IMR-90 (cell line): ENCODE measurements at places on chromosomes 2 and 18. TPM values are rescaled to one million over a fixed set of nuclear protein-coding genes. Genes with fewer than 3 reads are reported as not detected.

DNA sequence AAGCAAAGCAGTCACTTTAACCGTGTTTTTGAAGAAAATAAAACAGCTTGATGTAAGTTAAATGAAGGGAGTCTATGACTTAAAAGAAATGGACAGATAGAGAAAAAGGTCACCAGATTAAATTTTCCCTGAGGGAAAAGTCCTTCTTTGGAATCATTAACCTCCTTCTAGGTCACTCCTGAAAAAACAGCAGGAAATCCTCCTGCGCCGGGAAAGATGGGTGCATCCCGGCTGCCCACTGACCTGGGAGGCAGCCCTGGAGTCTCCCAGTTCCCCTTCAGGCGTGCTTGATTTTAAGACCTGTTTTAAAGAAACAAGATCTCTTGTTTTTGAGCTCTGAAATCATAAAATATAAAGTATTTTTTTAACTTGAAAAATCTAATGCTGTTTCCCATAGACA lies 18.4 kb upstream of the ZNF521 start:
- H3K4me3 ChIP-seq, result no peak overlapping the region
- no peak for DNase-seq
- no peak overlapping the region for H3K27ac ChIP-seq
- H3K4me1 ChIP-seq, result no peaks in the 10 kb centered on the region
- peaks cover 15% of the 10 kb centered on the region for H3K27me3 ChIP-seq
- no peaks in the 10 kb centered on the region for H3K36me3 ChIP-seq

- no peak overlapping the region for H3K27ac ChIP-seq
- DNase-seq, result no peak
- H3K4me1 ChIP-seq, result no peaks in the 10 kb centered on the region
- no peaks in the 10 kb centered on the region for H3K36me3 ChIP-seq
- peaks cover 24% of the 10 kb centered on the region for H3K27me3 ChIP-seq
These were observed 116.2 kb downstream of the ACOXL start for GRCh38 chr2:110848519-110849030.

DNA sequence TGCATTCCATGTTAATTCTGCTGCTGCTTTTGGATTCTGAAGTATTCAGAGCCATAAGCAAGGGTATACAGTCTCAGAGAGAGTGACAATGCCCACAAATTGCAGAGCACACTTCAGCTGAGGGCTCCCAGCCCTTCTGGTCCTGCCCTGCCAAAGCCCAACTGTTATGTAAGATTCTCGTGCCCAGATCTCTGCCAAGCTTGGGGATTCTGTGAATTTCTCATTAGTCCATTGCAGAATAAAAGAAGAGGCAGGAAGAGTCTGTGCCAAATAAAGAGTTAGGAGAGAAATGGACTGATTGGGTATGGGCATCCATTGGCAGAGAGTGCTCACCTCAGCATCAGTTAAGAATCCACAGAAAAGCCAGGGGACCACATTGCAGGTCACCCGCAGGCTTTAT lies 112.0 kb upstream of the PNPT1 start:
- no peaks in the 10 kb centered on the region; the same call in 1 of the 2 replicates for H3K27me3 ChIP-seq
- DNase-seq, result no peak
- H3K27ac ChIP-seq, result no peak overlapping the region
- no peak overlapping the region for H3K4me3 ChIP-seq
- peaks cover 5% of the 10 kb centered on the region for H3K4me1 ChIP-seq

GRCh38 chr2:182259629-182260150 lies 167.1 kb downstream of the PDE1A start:
- no peak overlapping the region for H3K4me3 ChIP-seq
- no peaks in the 10 kb centered on the region for H3K4me1 ChIP-seq
- H3K27ac ChIP-seq, result no peak overlapping the region
- H3K36me3 ChIP-seq, result no peaks in the 10 kb centered on the region
- DNase-seq, result peak; percentile 47

- H3K4me1 ChIP-seq, result peaks cover 10% of the 10 kb centered on the region
- no peaks in the 10 kb centered on the region for H3K27me3 ChIP-seq
- H3K4me3 ChIP-seq, result no peak overlapping the region
- DNase-seq, result no peak
- H3K27ac ChIP-seq, result no peak overlapping the region
These were observed 51.0 kb downstream of the KCNG2 start for GRCh38 chr18:79848579-79849327.

The TSN gene
- 28.4 and 31.0 TPM in 2 replicates for polyA plus RNA-seq

The NYAP2 gene
- polyA plus RNA-seq, result not detected in 2 replicates

- no peaks in the 10 kb centered on the region for H3K27me3 ChIP-seq
- DNase-seq, result no peak
- peaks cover 15% of the 10 kb centered on the region for H3K4me1 ChIP-seq
- no peaks in the 10 kb centered on the region for H3K36me3 ChIP-seq
- no peak overlapping the region for H3K27ac ChIP-seq
These were observed 71.4 kb upstream of the MBOAT2 start for GRCh38 chr2:9074930-9075329.
